ENCODE measurements at places on chromosomes 5 and 9.

GRCh38 chr9:89522959-89523285 is 25.0 kb upstream of the SEMA4D start:
- no peak for DNase-seq

DNA sequence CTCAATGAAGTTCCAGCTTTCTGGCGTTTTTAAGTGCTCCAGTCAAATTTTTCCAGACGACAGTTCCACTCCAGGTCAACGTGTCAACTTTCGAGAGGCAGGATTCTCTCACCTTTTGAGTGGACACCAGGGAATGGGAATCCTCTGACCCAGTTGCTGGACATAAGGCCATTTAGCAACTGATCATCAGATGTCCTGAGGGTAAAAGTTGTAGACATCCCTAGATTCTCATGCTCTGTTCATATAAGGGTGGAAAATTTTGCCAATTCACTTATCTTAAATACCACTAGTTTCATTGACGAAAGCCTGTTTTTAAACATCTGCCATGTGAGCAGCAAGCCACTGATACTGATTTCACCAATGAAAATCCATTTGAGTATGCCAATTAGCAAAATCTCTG is 275.5 kb downstream of the MAST4 start:
- no peak for DNase-seq

GRCh38 chr5:180492226-180492903 is 1.8 kb upstream of the CNOT6 start:
- DNase-seq: no peak

GRCh38 chr9:107246259-107247254 is 36.5 kb upstream of the RAD23B start:
- DNase-seq: no peak

DNA sequence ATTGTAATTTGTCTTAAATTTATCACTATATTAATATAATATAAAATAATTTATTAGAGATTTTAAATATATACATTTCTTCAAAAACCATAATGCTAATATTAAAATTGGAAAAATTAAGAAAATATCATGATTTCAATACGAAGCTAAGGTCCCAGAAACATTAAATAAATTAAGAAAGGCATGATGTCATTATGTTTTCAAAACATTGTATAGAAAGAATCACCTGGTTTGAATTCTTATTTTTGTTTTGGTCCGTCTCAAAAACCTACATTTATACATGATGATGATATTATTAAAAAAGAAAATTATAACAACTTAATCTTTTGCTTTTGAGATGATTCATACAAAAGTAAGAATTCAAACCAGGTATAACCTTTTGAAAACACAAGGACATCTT is 8.2 kb upstream of the EDIL3 start:
- DNase-seq: no peak

DNA sequence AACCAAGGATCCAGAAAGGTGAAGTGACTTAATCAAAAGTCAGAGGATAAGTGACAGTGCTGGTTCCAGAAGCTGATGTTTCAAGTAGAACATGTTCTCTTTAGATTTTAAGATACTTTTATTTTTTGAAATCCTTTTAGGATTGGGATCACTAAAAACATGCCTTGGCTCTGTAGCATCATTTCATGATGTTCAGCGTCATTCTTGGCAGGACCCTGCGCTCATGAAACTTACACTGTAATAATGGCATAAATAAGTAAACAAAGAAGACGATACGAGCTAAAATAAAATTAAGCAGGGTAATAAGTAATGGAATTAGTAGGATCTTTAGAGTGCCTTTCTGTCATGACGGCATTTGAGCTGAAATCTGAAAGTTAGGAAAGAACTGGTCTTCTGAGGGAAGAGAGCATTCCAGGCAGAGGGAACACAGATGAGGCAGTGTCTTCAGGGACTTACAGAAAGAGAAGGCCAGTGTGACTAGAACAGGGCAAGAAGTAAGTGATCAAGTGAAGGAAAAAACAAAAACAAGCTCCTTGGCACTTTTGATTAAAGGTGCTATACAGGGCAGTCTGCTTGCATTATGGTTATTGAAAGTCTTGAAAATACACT is 19.9 kb downstream of the CTNNA1 start:
- DNase-seq: no peak

- no peak for DNase-seq
Observed at GRCh38 chr5:53008751-53009150, 19.6 kb downstream of the ITGA2 start.

DNA sequence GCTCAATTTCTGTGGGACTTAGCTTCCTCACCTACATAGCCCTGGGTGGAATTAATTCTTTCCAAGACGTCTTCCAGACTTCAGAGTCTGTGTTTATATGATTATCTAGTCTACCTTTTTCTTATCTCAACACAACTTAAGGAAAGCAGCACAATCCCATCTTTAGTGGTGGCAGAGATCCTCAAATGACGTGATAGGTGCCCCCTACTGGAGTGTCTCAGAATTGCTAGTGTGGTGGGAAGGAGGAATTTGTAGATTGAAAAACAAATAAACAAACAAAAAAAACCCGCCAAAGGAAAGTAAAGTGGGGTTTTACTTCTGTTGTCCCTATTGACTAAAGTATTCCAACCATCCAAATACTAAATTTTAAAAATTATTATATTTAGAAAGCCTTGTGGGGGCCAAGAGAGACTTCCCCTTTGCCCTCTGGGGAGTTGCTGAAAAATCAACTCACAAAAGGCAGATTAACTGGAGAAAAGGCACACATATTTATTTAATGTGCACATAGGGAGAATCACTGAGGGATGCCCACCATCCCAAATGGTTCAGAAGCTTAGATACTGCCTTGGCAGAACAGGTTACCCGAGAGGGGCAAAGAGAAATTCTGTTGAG is 283.3 kb downstream of the TMEM167A start:
- no peak for DNase-seq

DNA sequence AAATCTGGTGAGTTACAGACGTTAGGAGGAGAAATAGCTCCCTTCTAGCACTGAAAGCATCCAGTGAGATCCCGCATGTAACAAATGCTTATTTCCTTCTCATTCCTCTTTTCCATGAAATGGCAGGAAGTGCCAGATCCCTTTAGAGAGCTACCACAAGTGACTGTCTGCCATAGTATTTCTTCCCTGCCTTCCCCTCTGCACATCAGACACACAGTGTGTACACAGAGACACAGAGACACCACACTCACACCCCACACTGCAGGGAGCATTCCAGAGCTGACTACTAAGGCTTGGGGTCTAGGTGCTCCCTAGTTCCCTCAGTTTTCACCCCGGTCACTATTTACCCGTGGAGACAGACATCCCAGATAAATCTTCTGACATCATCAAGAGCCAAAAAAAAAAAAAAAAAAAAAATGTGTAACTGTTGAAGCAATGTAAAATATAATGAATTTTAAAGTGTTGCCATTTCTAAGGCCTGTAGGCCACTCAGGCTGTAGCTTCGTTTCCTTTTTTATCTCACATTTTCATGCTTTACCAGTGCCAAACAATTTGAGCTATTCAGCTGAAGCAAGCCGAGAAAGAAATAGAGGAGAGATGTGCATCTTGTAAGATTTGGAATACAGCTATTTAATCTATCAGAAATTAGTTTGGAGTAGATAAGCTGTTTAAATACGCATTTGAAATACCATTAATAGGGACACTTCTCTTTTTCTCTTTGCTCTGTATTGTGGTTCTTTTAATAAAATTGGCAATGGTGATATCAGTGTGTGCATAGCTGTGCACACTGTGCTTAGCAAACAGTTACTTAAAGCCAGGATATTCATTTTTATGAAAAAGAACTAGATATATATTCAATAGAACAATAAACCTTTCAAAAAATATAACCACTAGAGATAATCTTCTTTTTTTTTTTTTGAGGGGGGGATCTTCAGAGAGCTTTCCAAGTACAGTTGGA is 405.5 kb downstream of the PDE4D start:
- DNase-seq: no peak

DNA sequence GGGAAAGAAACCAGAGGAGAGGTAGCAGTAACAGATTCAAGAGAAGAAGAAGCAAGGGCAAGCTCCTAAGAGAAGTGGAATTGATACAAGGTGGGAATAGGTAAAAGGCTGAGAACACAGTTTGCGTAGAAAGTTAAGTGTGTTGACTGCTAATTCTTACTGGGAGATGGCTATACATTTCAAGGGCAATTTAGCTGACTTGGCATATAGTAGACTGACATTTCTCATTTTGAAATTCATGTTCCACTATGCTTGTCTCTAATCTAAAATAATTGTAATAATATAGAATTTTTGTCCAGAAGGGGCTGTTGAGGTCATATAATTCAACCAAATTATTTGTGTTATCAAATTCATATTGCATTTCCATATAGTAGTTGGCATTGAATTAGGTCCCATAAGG is 144.0 kb downstream of the ATG10 start:
- no peak for DNase-seq

DNA sequence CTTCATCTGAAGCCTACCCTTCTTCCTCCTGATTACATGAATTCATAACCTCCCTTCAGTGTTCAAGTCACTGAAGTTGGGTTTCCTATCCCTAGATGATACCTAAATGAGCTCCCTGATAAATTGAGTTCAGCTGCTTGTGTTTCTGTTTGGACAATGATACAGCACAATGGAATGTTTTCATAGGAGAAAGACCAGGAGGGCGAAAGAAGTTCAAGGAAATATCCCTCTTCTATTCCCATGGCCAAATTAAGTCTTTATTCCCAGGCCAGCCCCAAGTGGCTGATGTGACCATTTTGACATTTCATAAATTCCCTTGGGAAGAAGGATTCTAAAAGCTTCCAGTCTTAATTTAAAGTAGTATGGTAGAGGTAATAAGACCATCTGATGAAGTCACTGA is 555.8 kb upstream of the CLINT1 start:
- no peak for DNase-seq

GRCh38 chr5:45643056-45643455 is 53.1 kb downstream of the HCN1 start:
- DNase-seq: no peak

GRCh38 chr9:95875305-95876137 is at the start of gene ERCC6L2:
ERCC6L2 (plus strand) TSS chr9:95875691; CDS start chr9:95876039, 348 bp downstream.
- peak; percentile 98 for DNase-seq

- DNase-seq: no peak
Observed at GRCh38 chr9:108049671-108050494, 560.3 kb upstream of the KLF4 start.

GRCh38 chr5:103101079-103101750 is 18.7 kb downstream of the GIN1 start:
- DNase-seq: no peak

GRCh38 chr5:154118385-154118784 is 72.1 kb upstream of the GALNT10 start:
- DNase-seq: no peak

- peak; percentile 70 for DNase-seq
Observed at GRCh38 chr9:83544002-83544698, 5.9 kb upstream of the FRMD3 start.

- DNase-seq: no peak
Observed at GRCh38 chr5:179906795-179907555, 722 bp downstream of the TBC1D9B start.

GRCh38 chr9:2281031-2281802 is 266.1 kb downstream of the SMARCA2 start:
- no peak for DNase-seq

DNA sequence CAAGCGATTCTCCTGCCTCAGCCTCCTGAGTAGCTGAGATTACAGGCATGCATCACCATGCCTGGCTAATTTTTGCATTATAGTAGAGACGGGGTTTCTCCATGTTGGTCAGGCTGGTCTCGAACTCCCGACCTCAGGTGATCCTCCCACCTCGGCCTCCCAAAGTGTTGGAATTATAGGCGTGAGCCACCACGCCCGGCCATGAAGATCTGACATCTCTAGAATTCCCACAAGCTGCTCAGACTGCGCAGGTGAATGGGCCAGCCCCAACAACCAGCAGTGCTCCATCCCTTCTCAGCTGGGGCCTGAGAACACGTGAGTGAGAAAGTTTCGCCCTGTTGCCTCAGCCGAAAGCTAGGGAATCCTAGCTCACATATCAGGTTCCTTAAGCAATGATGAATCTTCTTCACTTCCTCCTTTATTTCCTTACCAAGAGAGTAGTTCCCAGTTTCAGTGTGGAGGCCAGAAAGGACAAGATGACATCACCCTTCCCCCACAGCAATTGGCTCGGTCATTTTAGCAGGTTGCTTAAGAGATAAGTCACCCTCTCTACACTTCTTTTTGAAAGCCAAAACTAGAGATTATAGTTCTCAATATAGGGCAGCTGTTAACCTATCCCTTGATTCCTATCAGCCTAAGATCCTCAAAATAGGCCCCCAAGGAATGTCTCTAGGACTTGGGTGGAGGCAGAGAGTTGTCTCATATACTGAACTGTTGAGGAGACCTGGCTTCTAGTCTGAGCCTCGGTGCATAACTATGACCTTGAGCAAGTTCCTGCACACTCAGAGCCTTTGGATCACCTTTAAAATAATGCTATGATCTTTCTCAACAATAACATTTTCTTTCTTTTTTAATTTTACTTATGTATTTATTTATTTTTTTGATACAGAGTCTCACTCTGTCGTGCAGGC is 23.9 kb upstream of the PPP2CA start:
- DNase-seq: no peak

- no peak for DNase-seq
Observed at GRCh38 chr5:4230786-4231641, 635.4 kb downstream of the IRX1 start.

GRCh38 chr5:39198127-39198526 is 21.2 kb downstream of the FYB1 start:
- DNase-seq: no peak

- DNase-seq: no peak
Observed at GRCh38 chr9:95504053-95504963, 12.5 kb downstream of the PTCH1 start.

DNA sequence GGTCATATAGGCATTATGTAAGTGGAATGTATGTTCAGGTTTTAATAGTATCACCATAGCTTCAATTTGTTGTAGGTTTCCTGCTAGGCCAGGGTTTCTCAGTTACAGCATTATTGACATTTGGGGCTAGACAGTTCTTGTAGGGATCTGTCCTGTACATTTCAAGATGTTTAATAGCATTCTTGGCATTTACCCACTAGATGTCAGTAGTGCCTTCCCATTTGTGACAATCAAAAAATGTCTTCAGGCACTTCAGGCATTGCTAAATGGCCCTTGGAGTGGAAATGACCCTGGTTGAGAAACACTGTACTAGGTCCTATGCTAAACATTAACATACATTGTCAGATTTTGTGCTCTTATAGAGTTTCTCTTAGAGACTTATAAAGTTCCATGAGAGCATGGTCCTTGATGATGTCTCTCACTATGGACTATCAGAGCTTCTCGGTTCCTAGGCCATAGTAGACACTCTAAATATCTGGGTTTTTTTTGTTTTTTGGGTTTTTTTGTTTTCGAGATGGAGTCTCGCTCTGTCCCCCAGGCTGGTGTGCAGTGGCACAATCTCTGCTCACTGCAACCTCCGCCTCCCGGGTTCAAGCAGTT is 1.4 kb downstream of the KIF20A start:
- DNase-seq: peak; percentile 20

GRCh38 chr9:131013771-131014676 is 5.0 kb downstream of the LAMC3 start:
- DNase-seq: no peak

- no peak for DNase-seq
Observed at GRCh38 chr5:64790210-64790609, 21.5 kb downstream of the CWC27 start.

- DNase-seq: no peak
Observed at GRCh38 chr9:120397453-120397852, 182.5 kb downstream of the CDK5RAP2 start.

DNA sequence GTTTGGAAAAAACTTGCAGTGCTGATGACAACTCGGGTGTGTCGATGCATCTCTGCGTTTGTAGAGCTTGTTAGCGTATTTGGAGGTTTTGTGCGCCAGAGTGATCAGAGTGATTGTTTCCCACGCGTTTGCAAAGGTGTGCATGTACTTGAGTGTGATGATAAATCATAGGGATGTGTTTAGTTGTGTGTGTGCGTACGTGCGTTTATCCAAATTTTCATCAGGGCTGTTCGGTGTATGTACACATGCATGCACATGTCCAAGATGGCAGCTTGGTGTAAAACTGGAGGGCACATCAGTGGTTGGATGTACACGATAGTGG is 248 bp upstream of the C1QTNF2 start:
- no peak for DNase-seq

Measured in amniotic stem cell (primary cell).